ENCODE measurements at places on chromosomes 2 and 18.
A peak's percentile ranks its signal among the peaks of the same experiment; 100 is the strongest.

DNA sequence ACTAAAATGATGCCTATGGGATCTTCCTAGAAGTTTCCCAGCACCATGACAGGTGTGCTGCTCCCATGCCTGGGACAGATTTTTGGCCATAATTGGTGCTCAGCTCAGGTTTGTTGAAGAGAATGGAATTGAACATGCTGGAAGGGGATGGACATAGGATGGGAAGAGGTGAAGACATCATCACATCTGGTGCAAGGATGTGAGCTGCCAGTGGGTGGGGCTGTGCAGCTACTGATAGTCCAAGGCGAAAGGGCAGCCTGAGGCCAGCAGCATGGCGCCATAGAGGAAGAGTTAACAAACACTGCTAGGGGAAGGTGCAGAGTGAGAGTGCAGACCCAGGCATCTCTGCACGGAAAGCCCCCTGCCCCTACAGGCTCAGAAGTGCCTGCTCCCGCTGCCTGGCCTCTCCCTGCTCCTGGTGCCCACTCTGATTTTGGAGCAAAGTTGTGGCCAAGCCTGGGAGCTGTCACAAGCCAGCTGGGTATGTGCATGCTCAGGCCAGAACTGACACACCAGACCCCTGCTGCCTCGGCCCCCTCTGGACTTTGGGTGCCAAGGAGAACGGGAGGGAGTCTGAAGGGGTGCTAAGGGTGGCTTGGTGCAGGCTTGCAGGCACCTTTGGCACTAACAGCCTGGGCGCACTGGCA is 178.6 kb downstream of the ZBTB7C start:
- peak; percentile 58 for DNase-seq

DNA sequence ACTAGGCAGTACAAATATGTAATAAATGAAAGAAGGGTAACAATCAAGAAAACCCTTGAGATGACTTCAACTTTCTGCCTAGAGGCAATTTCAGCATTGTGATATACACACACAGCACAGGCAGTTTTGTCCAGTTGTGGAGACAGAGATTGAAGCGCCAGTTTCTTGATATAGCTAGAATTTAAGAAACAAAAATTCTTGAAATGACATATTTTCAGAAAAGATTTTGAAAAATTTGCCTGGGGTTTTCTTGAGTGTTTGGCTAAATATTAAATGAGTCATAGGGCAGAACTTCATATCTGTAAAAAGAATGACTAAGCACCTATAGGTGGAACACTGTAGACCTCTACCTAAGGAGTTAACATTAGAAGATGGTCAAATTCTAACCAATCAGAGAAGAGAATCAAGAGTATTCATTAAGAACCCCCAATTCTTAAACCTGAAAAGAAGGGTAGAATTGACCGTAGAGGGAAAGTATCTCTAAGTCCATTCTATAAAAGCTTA is 1266.8 kb upstream of the TMEFF2 start:
- DNase-seq = no peak

- peak; percentile 2 for DNase-seq
Measured at GRCh38 chr18:43965691-43966090, 688.4 kb upstream of the SYT4 start.

- DNase-seq = no peak
Measured at GRCh38 chr18:34694591-34695165, 15.4 kb upstream of the DTNA start.

DNA sequence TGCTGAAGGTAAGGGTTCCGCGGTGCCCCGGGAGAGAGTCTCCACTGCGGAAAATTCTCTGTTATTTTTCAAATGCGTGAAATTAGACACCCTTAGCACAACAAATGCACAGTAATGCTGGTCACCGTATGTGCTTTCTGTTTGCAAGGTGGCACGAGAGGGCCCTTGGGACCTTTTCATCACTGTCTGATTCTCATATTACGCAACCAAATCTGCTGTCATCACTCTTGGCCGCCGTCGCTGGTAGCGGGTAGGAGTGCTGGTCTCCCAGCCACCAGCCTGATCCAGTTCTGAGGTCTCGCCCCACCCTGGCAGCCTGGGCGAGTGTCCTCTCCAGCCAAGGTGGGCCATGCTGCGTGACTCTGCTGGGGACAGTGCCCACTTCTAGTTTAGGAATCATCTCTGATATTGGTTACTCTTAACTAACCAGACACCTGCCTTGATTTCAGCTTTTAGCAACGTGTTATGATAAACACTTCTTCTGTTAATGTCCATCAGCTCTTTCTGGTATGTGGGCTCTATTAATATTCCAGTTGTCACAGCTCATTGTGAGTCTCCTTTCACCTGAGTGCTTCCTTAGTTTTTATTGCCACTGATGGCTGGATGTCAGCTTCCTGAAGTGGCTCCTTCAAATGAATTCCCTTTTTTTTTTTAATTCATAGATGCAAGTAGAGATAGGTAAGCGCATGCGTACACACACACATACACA is 199.4 kb downstream of the GBX2 start:
- DNase-seq = no peak

DNA sequence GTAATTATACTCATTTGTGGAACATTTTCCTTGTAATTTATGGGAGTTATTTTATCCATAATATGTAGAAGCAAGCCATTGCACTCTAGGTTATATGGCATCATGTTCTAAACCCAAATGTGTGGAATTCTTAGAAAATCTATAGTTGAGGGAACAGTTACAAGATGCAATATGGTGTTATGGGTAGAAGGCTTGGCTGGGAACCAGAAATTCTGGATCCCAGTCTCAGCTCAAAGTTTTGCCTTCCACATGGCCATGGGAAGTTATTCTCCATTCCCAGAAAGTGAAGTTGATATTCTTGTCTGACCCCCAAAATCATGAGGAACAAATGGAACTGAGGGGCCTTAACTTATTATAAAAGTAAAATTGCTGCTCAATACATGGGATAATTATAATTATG is 38.0 kb downstream of the KIF5C start:
- no peak for DNase-seq

DNA sequence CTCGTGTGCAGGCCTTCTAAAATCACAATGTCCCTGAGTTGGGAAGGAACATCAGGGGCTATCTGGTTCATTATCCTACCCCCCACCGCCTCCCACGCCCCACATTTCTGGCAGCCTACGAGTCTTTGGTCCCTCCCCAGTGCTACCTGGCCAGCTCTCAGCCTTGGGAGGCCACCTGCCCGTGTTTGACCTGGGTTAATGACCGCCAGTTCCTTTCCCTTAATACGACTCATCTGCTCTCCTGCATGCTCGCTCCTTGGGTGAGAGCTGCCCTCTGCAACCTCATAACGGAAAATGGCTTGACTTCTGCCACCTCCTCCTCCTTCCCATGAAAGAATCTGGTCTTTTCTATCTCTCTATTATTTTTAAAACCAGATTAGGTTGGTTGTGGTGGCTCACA is 112.5 kb downstream of the NEDD4L start:
- no peak for DNase-seq

GRCh38 chr2:230642966-230643365 is 69.7 kb upstream of the CAB39 start:
- no peak for DNase-seq

DNA sequence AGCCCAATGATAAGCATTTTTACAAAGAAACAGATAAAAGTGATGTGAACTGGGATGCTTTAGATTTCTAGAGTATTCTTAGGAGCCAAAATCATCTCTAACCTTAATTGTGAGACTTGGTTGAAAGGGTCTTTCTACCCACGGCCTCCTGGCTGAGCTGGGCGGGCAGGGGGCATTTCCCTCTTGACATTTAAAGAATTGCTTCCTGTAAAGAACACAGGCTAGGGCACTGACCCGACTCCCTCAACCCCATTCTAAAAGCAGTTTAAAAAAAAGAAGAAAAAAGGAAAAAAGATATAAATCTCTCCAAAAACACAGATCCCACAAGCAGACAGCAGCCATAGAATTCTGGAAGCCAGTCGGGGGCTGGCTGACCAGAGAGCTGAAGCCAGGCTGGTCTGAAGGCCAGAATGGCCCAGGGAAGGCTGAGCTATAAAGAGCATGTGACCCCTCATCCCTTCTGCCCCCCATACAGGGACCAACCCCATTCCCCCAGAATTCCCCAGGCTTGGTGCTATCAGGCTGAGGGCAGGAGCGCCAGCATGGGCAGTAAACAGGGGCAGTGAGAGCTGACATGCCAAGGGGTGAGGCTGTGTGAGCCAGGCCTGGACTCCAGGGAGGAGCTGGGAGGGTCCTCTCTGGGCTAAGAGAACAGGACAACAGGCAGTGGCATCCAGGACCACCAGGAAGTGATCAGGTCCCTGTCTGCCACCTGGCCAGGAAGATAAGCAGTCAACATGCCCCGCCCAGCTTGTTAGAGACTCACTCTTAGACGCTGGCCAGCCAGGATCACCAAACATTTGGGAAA is 188.5 kb downstream of the HDAC4 start:
- no peak for DNase-seq

DNA sequence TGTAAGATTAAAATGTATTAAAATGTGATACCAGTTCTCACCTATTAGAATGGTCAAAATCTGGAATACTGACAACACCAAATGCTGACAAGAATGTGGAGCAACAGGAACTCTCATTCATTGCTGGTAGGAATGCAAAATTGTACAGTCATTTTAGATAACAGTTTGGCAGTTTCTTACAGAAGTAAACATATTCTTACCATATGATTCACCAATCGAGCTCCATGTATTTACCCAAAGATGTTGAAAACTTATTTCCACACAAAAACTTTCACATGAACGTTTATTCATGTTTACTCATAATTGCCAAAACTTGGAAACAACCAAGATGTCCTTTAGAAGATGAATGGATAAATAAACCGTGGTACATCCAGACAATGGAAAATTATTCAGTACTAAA is 1193.5 kb upstream of the ACVR2A start:
- no peak for DNase-seq

All from AG08396 (cell line).